ENCODE measurements at places on chromosomes 3 and 15.

GRCh38 chr3:64056606-64057180 is 33.4 kb upstream of the PSMD6 start:
- no peak for DNase-seq

DNA sequence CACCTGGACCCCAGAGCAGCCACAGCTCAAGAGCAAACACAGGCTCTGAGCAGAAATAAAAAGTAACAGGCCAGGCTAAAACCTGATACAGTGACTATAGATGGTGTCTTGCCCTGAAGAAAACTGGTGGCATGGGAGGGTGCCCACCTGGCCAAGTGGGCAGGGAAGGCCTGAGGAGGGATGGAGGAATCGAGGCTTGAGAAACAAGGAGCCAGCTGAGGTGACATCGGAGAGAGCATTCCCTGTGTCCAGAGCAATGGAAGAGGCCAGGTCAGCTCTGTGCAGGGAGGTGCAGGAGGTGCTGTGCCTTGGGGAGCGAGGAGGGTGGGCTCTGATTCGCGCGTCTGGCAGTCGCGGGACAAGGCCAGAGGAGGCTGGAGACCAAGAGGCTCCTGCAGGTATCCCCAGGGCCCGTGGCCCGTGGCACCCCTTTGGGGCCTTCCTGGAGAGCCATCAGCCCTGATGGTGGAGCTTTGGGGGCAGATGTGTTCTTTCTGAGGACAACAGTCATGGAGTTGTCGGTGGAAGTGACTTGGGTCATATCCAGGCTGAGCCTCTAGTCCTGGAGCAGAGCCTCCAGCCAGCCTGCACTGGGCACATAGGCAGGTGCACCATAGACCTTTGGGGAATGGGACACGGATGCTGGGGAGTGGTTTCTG is 56.1 kb downstream of the PLXNA1 start:
- DNase-seq = peak; percentile 56

- DNase-seq = no peak
Measured at GRCh38 chr3:16300881-16301359, 35.9 kb downstream of the OXNAD1 start.

DNA sequence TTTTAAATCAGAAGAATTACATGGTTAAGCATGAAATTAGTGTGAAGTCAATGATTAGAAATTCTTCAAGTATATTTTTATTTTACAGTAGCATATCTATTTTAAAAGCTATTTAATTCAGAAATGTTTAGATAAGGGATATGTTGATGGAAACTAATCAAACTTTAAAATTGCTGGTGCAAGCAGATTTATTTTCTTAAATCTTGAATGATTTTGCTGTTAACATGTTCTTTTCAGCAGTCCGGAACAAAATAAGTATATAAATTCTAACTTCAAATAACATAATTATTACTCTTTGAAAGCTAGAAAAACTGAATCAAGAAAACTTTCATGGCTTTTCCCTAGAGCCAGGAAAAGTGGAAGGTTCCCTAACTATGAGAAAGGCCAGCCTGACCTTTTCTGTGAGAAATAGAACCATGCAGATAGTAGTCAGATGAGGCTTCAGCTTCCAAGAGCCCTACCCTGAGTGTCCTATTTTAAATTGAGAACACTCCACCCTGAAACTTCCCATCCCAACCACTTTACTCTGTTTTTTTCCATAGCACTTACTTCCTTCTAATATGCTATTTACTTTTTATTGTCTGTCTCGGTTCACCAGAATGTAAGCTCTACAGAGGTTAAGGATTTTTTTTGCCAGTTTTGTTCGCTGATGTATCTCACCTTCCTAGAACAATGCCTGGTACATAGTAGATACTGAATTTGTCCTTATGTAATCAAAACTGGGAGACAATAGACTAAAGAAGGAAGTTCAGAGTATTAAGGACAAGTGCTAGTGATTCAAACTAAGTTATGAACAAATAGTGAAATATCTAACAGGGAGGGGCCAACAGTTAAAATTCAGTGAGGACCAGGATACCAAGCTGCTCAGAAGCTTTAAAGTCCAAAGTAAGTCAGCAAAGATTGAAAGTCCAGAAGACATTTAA is 66.8 kb downstream of the CD200R1L start:
- DNase-seq = no peak

- DNase-seq = no peak
Measured at GRCh38 chr15:83559310-83559966, 94.5 kb upstream of the ADAMTSL3 start.

DNA sequence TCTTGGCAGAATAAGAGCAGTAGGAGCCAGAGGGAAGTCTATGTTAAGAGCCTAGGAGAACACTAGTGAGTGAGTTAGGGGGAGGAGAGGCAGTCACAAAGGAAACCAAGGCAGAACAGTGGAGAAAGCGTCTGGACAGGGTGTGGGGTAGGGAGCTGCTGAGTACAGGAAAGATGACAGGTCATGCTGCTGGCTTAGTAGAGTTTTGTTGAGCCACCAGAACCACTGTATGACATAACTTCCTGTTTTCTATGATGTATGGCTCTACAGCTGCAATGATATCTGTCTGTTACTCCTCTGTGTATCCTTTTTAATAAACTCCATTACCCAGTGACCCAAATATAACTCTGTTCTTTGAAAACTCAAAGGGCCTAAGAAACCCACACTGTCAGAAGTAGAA is 10.6 kb upstream of the STT3B start:
- DNase-seq = no peak
